Activated CD8-positive, alpha-beta memory T cell treated with anti-CD3 and anti-CD28 coated beads, Interleukin-2, amount 50 U/mL, for 48 hours (primary cell): ENCODE measurements at places on chromosomes 6 and 20.

DNA sequence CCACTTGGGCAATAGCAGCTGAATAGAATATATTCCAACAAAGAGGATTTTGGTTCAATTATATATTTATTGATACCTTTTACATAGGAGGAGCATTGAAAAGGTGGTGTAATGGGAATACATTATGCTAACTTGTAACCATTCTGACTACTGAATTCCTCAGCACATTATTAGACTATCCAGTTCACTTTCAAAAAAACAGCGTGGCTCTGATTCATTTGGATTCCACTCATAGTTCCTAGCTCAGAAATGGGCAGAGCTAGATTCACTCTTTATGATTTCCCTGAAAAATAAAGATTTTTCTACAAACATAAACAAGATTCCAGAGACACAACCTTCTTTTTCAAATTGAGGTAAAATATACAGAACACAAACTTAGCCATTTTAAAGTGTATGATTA lies 9.2 kb upstream of the TRERF1 start:
- DNase-seq: no peak

DNA sequence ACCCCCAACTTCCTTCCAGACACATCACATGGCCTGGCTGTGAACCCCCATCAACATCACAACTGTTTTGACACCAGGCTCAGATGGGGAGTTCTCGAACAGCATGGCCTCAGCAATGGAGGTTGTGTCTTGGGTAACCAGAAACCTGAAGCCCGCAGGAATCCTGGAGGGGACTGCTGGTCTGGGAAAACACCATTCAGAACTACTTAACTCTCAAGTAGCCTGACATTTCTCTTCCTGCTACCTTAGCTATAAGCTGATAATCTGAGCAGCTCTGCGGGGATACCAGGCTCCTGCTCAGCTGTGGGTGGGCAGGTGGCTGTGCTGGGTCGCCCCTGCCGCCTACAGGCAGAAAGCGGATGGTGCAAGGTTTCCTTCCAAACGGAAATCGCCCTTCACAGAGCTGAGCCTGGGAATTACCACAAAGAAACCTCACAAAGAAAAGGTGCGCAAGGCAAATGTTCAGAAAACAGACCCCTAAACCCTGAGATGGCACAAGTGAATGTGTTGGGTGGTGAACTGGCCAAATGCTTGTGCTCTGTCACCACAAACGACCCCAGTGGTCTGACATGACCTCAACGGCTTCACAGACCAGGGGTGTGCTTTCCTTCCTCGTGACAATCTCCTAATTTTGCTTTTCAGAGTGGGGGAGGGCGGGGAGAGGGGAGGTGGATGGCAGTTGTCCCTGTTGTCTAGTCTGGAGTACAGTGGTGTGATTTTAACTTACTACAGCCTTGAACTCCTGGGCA lies 29.5 kb downstream of the SNX5 start:
- peak; percentile 76 for DNase-seq

- no peak for DNase-seq
Observed at GRCh38 chr6:156848123-156848522, 70.9 kb downstream of the ARID1B start.

GRCh38 chr6:15901141-15902115 lies 227.5 kb upstream of the MYLIP start:
- DNase-seq: peak; percentile 61

- DNase-seq: no peak
Observed at GRCh38 chr6:110514818-110515217, 38.4 kb upstream of the SLC22A16 start.

- DNase-seq: no peak
Observed at GRCh38 chr6:89669002-89669401, 30.5 kb upstream of the LYRM2 start.

- no peak for DNase-seq
Observed at GRCh38 chr6:142534484-142534883, 232.7 kb downstream of the ADGRG6 start.

- no peak for DNase-seq
Observed at GRCh38 chr20:12883507-12883885, 125.3 kb upstream of the SPTLC3 start.

DNA sequence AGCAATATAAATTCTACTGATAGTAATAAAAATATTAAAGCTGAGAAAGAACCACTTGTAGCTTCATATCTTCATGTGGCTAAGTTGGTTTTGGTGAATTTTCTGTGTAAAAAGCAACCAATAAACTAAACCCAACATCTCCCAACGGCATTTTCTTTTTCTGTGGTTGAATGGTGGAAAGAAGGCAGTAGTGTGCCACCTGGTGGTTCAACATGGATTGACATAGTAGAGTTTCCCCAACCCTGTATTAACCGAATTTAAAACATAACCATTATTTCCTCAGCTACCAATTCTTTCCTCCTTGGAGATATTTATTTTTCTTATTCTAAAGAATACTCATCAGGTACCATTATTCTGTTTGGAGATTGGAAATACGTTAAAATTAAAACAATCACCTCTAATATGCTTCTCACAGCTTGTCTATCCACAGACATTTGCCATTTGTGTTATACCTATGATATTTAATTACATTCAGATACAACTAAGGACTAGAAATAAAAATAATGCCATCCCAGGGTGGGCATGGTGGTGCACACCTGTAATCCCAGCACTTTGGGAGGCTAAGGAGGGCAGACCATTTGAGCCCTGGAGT lies 117.1 kb upstream of the EEF1E1 start:
- DNase-seq: no peak

DNA sequence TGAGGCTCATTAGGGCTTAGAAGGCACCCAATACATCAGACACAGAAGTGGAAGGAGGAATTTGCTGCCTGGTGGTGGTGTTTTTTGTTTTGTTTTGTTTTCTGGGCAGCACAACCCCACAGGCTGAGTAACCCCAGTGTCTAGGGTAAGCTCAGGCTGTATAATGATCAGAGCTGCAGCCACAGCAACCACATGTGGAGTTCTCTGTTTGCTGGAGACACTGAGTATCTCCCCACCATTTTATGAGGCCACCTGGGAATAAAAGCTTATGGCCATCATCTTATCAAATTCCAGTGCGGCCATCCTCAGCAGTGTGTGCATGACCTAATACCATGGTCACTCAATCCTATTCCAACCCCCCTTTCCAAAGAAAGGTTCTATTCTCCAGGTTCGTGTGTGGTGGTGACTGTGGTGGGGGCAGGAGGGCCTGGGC lies 3.4 kb upstream of the DLL1 start:
- peak; percentile 46 for DNase-seq

DNA sequence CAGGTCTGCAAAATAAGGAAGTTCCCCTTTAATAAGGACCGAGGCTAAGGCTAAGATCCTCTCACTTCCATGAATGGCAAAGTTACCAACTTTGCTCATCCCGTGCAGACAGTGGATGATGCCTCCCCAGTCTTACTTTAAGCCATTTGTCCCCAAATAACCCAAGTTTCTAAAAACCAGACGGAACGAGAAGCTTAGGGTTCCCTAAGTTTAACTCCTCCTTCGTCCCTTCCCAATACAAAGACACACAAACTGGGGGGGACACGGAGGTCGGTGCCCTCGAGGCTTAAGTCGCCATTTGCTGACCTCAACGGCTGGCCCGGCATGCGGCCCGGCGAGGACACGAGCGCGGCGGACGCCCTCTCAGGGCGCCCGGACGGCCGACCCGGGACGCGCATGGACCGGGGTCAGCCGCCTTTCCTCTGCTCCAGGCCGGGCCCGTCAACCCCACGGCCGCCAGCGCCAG lies 527 bp downstream of the FBXO30 start:
- peak; percentile 65 for DNase-seq

GRCh38 chr6:72654071-72654621 lies 32.3 kb downstream of the KCNQ5 start:
- no peak for DNase-seq

- no peak for DNase-seq
Observed at GRCh38 chr20:13778827-13779226, 5.9 kb downstream of the ESF1 start.

DNA sequence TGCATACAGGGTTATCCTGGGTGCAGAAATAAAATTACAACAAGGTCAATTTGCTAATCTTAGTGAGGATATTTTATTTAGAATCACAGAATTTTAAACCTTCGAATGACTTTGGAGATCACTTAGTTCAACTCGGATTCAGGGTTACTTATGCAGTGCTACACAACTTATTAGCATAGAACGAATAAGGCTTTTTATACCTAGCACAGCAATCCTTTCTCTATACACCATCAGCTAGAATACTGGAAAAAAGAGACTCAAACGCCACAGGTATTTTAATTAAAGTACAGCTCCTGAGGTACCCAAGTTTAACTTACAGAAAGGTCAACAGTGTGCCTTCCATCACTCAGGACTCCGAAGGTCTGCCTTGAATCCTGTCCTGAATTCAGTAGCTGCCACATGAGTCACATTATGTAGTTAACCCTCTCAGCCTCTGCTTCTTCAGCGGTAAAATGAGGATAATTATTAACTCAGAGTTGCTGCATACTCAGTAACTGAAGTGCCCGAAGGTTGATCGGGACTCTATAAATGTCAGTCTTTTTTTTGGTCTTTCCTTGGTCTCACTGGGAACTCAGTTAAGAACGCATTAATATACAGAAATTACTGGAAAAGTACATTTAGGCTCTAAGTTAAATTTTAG lies 6.0 kb upstream of the QKI start:
- DNase-seq: no peak

GRCh38 chr6:22036275-22036674 lies 260.6 kb downstream of the PRL start:
- DNase-seq: no peak

DNA sequence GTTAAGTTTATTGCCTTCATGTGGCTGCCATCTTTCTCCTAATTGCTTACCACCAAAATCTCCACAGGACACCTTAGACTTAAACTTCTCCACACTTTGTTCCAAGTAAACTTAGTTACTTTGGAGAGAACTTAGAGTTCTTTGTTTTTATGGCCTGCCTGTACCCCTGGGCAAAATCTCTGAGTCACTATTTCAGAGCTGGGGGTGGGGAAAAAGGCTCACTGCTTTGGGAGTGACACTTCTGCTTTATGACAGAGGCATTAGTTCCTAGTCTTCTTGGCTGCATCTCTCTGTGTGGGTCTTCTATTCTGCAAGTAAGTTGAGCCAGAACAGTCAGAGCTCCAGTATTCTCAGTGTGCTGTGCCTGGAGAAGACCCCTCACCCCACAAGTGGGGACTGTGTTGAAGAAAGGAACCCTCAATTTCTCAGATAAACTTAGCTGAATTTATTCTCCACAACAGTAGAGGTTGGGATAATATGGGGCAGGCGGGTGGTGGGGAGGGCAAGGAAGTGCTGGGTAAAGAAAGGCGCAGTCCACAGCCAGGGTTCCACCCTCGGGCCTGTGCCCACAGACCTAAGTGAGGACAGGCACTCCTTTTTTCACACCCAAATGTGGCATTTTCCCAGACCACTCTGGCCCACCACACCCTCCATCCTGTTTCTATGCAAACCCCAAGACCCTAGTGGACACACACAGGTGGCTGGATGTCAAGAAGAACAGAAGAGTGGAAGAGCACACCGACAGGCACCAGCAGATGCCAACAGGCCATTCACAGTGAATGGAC lies 636.6 kb upstream of the MAN1A1 start:
- DNase-seq: no peak

DNA sequence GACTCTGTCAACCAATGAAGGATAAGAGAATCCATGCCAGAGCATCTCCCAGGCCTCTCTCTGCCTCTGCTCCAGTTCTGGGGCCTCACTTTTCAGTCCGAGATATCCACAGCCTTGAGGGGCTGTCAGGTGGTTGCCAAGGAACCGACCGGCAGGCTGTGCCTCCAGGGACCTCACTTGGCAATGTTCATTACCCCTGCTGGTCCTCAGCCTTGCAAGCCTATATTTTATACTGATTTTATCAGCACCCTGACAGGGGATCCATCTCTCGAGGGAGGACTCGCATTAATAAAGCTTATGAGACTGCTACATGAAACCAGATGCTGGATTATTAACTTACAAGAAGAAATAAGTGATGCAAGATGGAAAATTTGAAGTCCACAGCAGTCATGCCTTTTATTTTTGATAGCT lies 39.9 kb downstream of the TMC2 start:
- DNase-seq: no peak

DNA sequence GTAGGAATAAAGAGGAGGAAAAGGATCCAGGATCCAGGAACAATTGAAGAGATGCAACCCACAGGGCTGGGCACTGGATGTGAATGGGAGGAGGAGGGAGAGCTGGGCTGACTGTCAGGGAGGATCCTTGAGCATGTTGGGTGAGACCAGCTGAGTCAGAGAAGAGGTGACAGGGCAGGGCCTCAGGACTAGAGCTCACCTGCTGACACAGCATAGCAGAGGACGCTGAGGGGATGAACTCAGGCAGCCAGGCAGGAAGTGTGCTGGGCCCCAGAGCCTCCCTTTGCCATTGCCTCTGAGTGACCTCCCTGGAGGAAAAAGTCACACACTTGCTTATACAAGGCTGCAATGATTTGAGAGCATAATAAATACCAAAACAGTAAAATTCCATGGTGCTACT lies 72.3 kb downstream of the ZNF133 start:
- DNase-seq: no peak

DNA sequence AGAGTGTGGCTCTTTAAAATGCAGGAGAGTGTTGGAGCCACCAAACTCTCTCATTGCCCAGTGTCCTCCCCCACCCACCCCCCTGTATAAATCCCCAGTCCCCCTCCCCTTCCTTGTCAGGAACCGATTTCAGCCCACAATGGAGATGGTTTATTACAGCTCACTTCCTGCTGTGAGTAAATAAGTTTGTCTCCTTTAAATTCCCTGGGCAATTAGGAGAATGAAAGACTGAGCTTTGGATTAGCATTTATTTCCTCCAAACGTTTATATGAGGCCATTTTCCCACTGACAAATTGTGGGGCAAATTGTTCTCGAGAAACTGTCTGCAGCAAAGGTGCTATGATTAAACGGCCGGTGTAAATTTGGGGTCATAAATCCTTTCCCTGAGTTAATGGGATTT lies 128.8 kb downstream of the DHX35 start:
- no peak for DNase-seq

DNA sequence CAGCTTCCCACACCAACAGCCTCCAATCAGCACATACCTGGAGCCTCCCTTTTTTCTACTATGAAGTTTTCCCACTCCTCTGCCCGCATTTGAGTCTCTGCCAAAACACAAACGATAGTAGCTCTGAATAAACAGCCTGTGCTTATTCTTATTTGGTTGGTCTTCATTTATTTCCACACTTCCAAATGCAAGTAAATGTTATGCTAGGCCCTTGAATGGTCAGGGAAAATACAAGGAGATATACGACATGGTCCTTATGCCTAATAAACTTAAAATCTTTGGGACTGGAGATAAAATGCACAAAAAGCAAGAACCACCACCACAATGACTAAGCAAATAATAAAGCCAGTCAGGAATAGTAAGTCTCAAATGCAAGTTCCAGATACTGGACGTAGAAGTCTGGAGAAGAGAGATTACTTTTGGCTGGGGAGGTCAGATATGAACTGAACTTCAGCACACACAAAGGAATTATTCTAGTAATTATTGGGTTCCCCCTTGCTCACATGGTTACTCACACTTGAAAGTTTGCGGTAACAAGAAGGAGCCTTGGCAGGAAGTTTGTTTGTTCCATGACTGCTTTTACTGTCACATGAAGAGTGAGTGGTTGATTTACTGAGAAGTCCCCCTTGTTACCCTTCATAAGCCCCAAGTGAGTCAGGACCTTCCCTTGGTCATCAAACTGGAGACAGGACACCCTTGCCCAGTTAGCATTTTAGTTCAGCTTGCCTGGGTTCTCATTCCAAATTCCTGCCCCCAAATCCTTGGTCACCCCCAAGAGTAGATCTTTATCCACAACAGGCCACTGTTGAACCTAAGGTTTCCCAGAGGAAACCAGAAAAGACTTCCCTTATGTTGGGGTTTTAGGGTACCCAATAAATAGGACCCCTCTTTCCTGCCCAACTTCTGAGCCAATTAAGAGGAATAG lies 511.2 kb upstream of the JARID2 start:
- DNase-seq: peak; percentile 62
